ENCODE measurements at places on chromosomes 6 and 20.

GRCh38 chr20:22719167-22719591 is 134.8 kb upstream of the FOXA2 start:
- no peak for DNase-seq

GRCh38 chr20:42082611-42083010 is 464.4 kb upstream of the CHD6 start:
- no peak for DNase-seq

- DNase-seq: no peak
Observed at GRCh38 chr6:89637960-89638319, 607 bp downstream of the LYRM2 start.

DNA sequence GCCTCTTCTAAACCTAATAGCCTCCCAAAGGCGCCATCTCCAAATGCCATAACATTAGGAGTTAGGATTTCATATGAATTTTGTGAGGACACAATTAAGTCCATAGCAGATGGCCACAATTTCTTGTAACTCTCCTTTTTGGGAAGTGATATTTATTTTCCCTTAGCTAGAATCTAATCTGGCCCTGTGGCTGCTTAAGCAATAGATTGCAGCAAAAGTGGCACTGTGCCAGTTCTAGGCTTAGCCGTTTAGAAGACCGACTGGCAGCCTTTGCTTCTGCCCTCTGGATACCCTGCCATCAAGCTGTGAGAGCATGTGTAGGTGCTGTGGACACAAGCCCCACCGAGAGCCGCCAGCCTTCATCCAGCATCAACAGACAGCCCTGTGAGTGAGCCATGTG is 15.9 kb upstream of the ADGB start:
- no peak for DNase-seq

DNA sequence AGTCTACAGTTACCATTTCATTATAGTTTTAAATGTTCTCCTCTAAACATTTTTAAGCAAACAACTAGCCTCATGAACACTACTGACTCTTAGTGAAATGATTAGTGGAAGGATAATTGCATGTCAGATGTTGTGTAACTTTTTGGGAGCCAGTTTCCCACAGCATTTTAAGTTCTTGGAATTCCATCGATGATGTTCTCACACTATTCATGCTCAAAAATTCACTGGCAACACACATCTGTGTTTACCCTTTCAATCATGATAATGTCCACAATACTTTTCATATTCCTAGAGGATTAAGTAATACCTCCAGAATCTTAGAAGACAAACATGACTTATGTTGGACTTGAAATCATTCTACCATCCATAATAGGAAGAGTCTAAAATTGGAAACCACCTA is 678.1 kb upstream of the ID4 start:
- no peak for DNase-seq

- DNase-seq: no peak
Observed at GRCh38 chr20:44730441-44730840, 15.2 kb upstream of the KCNK15 start.

- no peak for DNase-seq
Observed at GRCh38 chr20:17568972-17569521, 828 bp upstream of the DSTN start.

GRCh38 chr20:37757550-37757949 is 63.7 kb downstream of the CTNNBL1 start:
- DNase-seq: no peak

DNA sequence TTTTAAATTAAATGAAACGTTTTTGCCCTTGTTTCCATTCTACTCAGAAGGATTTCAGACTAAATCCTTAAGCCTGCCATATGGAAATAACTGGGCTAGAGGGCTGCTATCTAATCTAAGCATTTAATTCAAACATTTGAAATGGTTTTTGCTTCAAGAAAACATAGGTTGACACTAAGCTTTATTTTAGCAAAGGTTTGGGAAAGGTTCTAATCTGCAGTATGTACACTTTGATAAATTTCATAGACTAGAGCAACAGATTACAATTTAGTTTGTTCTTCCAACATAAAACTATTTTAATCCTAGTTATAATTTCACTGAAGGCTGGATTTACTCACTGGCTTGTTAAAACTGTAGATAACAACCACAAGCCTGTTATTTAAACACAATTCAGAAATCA is 72.1 kb downstream of the TMEM200A start:
- DNase-seq: no peak

DNA sequence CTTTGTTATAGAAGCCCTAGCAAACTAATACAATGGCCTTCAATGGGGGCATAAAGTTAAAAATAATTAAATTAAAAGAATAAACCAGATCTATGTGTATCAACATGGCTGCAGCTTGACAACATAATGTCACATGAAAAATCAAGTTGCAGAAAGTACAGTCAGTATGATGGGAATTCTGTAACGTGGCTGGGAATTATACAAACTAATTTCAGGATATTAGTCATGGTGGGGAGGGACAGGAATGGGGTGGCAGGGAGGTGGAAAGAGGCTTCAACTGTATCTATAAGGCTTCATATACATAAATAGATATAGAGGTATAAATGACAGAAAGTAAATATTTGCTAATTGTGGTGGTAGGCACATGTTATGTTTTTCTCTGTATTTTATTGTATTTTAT is 107.1 kb downstream of the UNC5CL start:
- no peak for DNase-seq

DNA sequence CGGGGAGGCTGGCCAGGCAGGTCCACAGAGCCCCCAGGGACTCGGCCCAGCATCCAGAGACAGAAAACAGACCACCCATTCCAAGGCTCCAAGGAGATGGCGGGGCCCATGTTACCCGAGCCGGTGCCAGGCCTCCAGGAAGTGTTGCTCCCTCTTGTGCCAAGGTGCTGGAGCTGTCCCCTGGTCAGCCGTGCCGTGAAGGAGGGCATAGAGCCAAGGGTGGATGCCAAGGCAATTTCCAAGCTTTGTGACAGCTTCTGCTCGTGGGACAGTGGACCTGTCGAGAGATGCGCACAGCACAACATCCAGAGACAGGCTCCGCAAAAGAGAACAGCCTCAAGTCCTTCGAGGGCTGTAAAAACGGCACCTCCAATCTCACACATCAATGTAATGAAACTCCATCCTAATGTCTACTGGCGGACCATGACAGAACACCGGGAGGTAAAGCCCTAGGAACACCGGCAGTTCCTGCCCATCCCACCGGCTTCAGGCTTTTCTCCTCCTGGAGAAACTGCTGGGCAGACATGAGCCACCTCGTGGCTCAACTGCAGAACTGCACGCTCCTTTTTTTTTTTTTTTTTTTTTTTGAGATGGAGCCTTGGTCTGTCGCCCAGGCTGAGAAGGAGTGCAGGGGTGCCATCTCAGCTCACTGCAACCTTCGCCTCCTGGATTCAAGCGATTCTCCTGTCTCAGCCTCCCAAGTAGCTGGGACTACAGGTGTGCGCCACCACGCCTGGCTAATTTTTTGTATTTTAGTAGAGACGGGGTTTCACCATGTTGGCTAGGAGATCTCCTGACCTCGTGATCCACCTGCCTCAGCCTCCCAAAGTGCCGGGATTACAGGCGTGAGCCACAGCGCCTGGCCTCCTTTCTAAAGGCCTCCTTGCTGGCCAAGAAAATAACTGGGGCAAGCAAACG is 30.9 kb upstream of the AVP start:
- no peak for DNase-seq

DNA sequence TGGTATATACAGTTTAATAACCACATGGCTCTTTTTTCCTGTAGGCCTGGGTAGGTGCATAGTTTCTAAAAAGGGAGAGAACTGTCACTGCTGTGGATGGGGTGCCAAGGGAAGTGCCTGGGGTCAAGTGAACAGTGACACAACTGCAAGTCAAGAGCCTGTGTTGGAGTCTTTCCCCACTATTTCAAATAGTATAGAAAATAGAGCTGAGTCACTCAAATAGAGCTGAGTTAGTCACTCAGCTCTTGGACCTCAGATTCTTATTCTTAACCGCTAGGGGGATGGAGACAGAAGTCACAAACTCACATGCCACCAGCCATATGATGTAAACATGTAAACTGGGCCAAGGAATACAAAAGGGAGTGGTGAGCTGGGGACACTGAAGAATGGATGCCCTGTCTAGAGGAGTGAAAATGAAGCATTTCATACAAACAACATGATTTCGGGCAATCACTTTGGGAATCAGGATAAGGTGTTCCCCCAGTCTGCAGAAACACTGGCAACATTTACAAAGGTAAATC is 2.1 kb downstream of the NQO2 start:
- DNase-seq: no peak

DNA sequence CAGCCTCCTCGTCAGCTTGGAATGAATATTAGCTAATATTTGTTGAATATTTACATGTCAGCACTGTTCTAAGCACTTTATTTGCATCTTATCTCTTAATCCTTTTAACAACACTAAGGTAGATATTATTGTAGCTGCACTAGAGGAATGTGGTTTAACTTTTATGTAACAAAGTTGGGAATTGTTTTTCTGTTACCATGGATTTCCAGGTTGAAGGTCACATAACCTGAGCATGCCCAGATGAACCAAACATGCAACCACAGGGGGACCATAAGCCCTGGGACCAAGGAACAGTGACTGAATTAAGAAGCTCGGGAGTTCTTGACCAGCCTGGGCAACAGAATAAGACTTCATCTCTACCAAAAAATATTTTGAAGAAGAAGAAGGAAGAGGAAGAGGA is 29.1 kb upstream of the YWHAB start:
- no peak for DNase-seq

- no peak for DNase-seq
Observed at GRCh38 chr6:13624871-13625288, 9.7 kb downstream of the NOL7 start.

- DNase-seq: no peak
Observed at GRCh38 chr6:150406948-150407347, 38.1 kb downstream of the IYD start.

DNA sequence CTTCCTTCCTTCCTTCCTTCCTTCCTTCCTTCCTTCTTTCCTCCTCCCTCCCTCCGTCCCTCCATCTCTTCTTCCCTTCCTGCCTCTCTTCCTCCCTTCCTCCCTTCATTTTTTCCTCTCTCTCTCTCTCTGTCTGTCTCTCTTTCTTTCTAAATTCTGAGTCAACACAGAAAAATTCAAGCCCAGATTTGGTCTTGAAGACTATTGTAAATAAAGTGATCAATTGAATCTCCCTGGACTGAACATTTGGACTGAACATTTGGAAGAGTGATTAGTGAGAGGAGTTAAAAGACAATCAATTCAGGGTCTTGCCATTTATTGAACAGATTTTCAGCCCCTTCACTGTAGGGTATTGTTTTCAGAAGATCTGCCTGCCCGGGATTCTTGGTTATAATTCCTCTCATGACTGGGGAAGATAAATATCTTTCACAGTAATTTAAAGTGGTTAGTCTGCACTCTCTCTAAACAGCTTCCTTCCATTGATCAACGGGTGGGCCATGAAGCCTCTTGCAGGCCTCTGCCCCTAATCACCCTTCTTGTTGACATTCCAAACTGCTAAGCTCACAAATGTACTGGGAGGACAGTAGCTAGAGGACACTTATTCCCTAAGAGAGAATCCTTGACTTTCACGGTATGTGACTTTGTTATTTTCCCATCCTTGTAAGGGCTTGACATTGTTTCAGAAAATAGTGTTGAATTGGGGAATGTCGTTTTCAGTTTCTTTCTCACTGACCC is 101.7 kb upstream of the BMP2 start:
- no peak for DNase-seq

GRCh38 chr20:31594558-31595379 is 10.3 kb upstream of the ID1 start:
- DNase-seq: no peak

- no peak for DNase-seq
Observed at GRCh38 chr20:1166948-1167720, 17.6 kb downstream of the TMEM74B start.

- DNase-seq: no peak
Observed at GRCh38 chr6:35470663-35471120, 2.5 kb downstream of the RPL10A start.

DNA sequence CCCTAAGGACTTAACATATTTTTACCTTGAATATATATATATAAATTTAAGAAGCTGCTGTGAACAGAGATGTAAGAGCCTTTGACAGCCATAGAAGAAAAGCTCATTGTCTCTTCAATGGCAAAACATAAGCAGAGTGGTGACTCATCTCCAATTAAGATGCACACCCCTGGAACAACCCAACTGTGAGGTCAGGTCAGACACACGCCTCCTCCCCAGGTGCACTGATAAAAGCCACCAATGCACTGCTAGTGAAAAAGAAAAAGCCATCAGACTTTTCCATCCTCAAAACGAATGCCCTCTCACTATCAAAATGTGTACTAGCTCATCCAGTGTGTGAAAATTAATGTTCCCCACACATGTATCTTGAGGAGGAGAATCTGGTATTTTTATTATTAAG is 100.1 kb downstream of the SMLR1 start:
- no peak for DNase-seq

- DNase-seq: no peak
Observed at GRCh38 chr6:45387236-45387635, 9.5 kb upstream of the SUPT3H start.

GRCh38 chr6:3738381-3739131 is 13.0 kb downstream of the PXDC1 start:
- DNase-seq: no peak

DNA sequence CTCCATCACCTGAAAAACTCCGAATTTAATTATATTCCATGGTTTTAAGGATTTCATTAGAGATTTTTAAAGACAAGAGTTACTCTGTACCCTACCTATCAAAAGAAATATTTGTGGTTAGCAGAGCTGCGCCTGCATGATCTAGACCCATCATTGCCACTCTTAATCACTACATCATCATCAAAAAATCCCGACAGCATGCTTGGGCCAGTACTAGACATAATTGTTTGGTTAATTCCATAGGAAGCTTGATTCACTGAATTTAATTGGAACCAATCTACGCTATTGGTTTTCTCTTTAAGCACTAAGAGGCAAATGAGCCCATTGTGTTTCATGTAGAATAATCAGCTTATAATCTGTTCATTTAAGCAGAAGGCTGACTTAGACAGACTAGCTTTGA is 33.4 kb upstream of the RNF217 start:
- no peak for DNase-seq

- DNase-seq: no peak
Observed at GRCh38 chr6:155026022-155026705, 31.0 kb downstream of the TIAM2 start.

DNA sequence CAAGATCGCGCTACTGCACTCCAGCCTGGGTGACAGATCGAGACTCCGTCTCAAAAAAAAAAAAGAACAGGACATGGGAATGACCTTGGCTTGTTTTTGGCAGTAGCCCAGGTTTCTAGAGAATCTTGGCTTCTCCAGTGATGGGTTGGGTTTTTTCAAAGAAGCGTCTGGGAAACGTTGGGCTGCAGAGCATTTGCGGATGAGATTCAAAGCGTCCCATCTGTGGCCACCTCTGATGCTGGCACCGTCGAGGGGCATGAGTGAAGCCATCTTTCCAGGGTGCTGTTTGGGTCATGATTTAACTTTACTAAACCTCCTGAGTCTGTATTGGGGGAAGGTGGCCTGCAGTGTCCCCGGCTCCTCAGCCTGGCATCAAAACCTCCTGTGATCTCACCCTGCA is 43.2 kb upstream of the SRF start:
- DNase-seq: no peak
